Stimulated activated CD4-positive, alpha-beta T cell treated with anti-CD3 and anti-CD28 coated beads, Interleukin-4, amount 100 ng/mL, for 24 hours (primary cell): ENCODE measurements at places on chromosomes 5 and 9.
A peak's percentile ranks its signal among the peaks of the same experiment; 100 is the strongest.

DNA sequence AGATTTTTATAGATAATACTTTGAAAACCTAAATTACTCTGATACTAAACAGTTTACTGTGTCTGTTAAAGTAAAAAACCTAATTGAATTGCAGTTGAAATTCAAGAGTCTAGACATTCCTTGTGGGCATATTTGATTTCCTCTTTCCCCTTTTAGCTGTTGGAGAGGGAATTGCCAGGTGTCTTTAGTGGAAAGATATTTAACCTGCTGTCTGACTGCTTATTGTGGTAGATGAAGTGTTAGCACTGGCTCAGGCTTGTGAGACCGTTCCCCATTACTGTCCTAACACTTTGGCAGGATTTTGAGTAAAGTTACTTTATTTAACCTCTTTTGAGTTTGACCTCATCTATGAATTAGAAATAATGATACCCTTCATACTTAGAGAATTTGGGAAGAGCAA is 16.4 kb downstream of the MAP3K1 start:
- no peak for DNase-seq

GRCh38 chr5:39264528-39264927 is 45.2 kb upstream of the FYB1 start:
- DNase-seq = no peak

DNA sequence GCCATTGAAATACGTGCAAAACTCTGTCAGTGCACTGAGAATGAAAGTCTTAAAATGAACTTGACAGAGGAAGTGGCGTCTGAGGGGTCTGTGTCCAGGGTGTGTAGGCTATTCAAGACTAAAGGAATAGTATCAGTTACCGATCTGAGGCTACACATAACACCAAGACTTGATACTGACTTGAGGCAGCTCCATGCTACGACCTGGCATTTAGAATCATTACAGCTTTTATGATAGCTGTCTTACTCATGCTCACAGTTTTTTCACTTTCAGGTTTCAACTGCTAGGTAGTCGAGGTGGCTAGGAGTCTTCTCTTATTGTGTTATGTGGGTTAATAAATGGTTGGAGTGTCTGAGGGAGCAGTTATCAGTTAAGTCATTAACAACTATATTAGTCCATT is 92.8 kb upstream of the SLCO6A1 start:
- peak; percentile 3 for DNase-seq

- DNase-seq = no peak
Measured at GRCh38 chr5:168172760-168173223, 118.7 kb upstream of the WWC1 start.

- peak; percentile 71 for DNase-seq
Measured at GRCh38 chr5:1167728-1168709, 33.4 kb upstream of the SLC6A19 start.

GRCh38 chr5:107558823-107559375 is 111.8 kb downstream of the EFNA5 start:
- no peak for DNase-seq

DNA sequence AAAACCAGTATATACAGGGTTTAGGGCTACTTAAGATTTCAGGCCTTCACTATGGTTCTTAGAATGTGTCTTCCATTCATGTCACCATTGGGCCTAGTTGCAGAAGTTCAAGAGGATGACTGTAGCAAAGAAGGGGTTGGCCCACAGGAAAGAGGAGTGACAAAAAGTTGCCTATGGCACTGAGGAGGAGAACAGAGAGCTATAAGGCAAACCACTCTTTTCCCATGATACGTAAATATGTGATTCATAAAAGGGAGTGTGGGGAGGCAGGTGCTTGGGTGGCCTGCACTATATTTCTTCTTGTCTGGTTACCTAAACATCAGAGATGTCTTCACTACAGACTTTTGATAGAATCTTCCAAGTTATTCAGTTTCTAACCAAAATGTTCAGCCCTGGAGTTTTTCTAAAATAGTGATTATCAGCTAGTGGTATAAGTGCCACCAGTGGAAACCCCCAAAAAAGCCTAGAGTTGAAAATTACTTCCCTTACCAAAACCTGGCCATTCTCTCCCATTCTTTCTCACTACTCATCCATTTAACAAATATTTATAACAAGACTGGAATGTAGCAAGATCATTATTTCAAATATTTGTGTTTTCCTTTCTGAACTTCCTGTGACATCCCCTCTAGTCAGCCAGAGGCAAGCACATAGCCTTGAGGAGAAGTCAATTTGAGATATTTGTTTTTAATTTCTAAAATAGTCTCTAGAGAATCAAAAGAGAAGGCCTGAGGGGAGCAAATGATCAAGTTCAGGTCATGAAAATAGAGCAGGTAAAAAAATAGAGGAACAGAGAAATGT is 367.4 kb downstream of the EFNA5 start:
- DNase-seq = no peak

DNA sequence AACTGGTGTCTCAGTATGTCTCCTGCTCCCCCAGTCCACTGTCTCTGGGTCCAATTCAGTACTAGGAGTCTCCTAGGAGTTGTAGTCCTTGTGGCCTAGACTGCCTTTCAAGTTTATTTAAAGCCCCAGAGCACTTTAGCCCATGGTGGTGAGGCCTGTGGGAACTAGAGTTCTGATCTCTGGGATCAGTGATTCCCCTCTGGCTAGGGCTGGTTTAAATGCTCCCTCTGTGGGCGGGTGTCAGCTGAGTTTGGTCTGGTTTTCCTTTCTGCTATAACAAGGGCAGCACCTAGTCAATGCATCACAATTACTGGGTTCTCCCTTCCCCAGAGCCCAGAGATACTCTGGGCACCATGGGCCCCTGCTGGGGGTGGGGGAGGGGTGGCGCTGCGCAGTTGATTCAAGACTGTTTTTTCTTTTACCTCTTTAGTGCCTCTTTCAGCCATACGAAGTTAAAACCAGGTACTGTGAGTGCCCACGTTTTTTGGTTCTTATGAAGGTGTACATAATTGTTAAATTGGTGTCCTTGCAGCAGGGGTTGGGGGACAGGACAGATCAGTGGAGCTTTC is 9.3 kb upstream of the SLC36A3 start:
- no peak for DNase-seq

- DNase-seq = no peak
Measured at GRCh38 chr5:172901012-172901780, 58.0 kb upstream of the RPL26L1 start.

DNA sequence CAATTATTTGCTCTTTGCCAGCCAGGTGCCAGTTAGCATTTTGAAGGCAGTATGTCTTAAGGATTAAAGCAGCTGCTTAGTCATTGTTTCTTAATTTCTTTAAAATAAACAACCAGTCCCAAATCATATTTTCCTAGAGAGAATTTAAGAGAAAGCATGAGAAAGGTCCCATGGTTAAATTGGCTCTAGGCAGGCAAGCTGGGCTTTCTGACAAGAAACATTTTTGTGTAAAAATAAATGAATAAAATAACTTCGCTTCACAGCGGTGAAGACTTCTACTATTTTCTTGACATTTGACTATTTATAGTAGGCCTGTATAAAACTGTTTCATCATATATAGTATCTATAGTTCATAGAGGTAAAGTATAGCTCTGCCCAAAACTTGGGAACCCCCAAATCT is 617.7 kb upstream of the C9orf72 start:
- DNase-seq = no peak

- no peak for DNase-seq
Measured at GRCh38 chr5:54872810-54873209, 112.6 kb downstream of the ESM1 start.

DNA sequence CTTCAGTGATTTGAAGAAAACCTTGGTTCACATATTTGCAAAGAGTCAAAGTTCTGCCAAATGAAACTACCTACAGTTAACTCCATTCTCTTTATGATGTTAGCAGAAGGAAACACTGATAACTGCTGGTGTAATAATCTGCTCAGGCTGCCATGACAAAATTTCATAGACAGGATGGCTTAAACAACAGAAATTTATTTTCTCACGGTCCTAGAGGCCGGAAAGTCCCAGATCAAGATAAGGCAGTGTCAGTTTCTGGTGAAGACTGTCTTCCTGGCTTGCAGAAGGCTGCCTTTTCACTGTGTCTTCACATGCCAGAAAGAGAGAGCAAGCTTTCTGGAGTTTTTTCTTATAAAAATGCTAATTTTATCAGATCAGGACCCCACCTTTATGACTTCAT is 102.4 kb upstream of the PARP8 start:
- DNase-seq = peak; percentile 22
